Activated naive CD8-positive, alpha-beta T cell treated with anti-CD3 and anti-CD28 coated beads, Interleukin-2, amount 50 U/mL, for 16 hours (primary cell): ENCODE measurements at places on chromosomes 6 and 20.

DNA sequence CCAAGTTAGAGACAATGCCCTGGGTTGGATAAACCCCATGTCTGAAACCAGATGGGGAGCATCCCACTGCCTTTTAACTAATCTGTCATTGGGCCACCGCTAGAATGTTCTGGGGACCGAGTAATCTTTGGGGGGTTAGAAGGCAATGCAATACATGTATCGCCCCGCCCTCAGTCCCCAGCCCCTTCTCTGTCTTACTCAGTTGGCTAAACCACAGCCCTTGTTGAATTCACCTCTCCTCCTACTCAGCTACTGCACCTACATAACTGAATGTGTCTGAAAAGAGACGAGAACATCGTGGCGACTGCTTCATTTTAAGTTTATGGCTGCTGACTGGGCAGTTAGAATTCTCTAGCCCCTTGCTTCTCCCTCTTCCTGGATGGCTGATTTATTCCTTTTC is 15.1 kb upstream of the CCR6 start:
- DNase-seq, result no peak

- DNase-seq, result no peak
These were observed 118.0 kb upstream of the MAN1A1 start for GRCh38 chr6:119467488-119468081.

DNA sequence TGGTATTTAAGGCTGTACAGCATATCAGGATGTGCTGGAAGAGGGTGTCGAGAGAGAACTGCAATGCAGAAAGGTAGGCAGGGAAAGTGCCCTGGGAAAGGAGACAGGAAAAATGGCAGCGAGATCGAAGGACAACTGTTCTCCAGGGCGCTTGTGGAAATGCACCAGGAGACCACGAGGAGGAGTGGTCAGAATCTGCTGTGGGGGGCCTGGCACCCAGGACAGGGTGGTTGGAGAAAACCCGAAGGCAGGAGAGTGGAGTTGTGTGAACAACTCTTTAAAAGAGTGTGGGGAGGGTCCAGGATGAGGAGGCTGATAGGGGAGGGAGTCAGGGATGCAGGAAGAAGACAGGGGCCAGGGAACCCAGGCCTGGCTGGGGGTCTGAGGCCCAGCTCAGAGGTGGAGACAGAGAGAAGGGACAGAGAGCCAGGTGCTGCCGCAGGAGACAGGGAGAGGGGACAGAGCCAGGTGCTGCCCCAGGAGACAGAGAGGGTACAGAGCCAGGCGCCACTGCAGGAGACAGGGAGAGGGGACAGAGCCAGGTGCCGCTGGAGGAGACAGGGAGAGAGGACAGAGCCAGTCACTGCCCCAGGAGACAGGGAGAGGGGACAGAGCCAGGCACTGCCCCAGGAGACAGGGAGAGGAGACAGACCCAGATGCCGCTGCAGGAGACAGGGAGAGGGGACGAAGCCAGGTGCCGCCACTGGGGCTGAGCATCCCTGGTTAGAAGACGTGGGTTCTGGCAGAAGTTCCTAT is 9.3 kb downstream of the SLC22A1 start:
- DNase-seq, result no peak

- no peak for DNase-seq
These were observed 2.2 kb upstream of the IL20RA start for GRCh38 chr6:137046871-137047412.

- no peak for DNase-seq
These were observed 6.8 kb upstream of the EZR start for GRCh38 chr6:158825951-158826306.

DNA sequence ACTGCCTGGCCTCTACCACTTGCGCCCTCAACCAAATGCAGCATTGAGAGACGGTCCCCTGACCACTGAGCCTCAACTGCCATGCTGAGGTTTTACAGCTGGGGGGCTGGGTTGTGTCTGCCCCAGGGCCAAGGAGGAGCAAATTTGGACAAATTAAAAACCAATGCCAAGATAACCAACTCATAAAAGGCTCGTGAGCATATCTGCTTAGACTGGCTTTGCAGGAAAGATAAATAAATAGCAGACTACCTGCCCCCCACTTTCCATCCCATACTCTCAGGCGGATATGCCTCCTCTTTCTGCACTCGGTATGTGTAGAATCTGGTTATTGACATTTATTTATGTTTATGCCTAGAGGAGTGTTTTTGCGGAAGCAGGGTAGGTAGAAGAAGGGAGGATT is 76.8 kb downstream of the ZDHHC14 start:
- no peak for DNase-seq

GRCh38 chr20:12827816-12828385 is 180.9 kb upstream of the SPTLC3 start:
- DNase-seq, result no peak
